ENCODE measurements at places on chromosomes 2 and 18.

- DNase-seq: no peak
Observed at GRCh38 chr2:2560374-2561015, 229.4 kb upstream of the MYT1L start.

DNA sequence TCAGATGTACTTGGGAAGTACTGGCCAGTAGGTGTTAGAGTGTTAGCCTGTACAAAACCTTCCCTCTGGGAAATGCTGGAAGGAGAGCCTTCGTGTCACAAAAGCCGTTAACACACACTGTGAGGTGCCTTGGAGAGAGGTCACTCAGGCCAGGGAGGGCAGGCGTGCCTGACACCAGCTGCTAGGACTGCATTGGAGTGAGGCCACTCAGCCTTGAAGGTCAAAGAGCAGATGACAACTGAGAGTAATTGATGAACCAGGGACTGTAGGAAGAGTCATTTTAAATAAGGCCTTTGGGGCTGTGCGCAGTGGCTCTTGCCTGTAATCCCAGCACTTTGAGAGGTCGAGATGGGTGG is 45.4 kb downstream of the ASAP2 start:
- DNase-seq: no peak

- DNase-seq: no peak
Observed at GRCh38 chr18:23833714-23834113, 144.5 kb downstream of the LAMA3 start.

- no peak for DNase-seq
Observed at GRCh38 chr2:68171684-68172083, 14.0 kb downstream of the PNO1 start.

- no peak for DNase-seq
Observed at GRCh38 chr2:29950481-29950880, 29.1 kb upstream of the ALK start.

All from CD14-positive monocyte (primary cell).